ENCODE measurements at places on chromosomes 6 and 20.

- DNase-seq, result no peak
Measured at GRCh38 chr6:6057442-6058053, 50.8 kb upstream of the NRN1 start.

DNA sequence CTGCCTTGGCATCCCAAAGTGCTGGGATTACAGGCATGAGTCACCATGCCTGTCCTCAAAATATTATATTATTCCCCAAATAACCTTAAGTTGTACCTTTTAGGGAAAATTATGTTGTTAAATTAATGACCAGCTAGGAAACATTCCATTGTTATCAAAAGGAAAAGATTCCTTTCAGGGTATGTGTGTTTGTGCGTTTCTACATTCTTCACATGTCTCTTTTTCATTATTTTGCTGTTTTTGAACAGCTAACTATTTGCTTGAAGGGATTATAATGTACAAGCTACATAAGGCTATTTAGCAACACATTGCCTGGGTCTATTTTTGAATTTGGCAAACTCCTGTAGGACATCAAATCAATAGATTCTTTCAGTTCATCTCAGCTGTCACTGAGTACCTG lies 57.1 kb downstream of the GJA1 start:
- DNase-seq, result no peak

DNA sequence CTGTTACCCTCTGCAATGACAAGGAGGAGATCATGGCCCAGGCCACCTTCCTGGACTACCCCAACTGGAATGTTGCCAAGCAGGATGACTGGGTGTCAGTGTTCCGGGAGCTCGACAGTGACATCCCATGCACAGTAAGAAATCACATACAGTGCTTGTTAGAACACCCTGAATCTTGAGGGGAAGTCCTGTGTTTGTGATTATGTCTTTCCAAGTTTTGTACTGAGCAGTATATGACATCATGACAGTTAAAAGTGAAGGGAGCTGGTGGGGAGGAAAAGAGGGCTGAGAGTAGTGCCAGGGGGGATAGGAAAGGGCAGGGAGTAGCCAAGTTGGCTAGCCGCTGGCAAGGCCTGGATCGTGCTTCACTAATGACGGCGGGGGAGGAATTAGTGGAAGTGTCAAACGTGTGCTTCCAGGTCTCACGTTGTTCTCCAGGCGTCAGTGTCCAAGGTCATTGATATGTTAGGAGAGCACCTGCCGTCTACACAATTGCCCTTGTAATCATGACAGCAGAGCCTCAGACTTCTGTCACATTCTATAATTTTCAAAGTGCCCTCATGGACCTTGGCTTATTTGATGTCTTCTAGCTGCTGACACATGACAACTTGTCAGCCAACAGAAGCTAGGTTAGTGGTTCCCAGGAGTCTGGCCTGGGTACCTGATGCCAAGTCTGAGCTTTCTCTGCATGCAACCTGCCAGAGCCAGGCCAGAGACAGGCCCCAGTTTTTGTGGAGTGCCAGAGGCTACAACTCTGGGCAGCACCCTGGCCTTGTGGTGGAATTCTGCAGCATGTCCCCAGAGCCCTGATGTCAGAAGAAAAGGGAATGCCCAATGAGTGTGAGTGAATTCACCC lies 18.8 kb downstream of the CFAP61 start:
- DNase-seq, result no peak

DNA sequence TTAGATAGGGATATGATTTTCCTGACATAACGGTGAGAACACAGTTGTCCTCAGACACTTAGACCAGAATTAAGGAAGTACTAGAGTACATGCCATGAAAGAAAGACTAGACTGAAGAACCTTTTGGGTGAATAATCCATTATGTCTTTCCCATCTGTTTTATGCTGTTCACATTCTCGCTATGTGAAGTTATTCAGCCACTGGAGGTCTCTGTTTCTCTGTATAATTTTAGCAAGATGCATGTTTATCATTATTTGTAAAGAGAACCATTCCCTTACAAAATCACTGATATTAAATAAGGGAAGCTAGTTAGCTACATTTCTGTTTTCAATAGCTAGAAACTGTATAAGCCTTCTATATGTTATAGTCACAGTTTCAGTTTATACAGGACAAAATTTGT lies 391.9 kb downstream of the CD109 start:
- DNase-seq, result no peak

DNA sequence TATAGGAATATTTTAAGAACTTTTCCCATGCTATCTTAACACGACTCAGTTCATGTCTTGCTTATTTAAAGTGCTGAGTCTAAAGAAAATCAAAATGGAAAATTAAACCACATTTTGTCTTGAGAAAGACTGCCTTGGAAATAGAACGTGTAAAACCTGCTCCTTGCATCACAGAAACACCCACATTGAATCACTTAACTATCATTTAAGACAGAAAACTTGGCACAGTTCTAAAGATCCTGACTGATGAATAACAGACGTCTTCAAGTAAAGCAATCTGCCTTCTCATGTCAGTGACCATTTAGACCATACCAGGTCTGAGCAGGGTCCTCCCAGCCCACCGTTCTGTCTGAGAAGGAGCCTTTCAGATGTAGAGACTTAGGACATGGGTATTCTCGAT lies 7.4 kb downstream of the PERP start:
- no peak for DNase-seq

DNA sequence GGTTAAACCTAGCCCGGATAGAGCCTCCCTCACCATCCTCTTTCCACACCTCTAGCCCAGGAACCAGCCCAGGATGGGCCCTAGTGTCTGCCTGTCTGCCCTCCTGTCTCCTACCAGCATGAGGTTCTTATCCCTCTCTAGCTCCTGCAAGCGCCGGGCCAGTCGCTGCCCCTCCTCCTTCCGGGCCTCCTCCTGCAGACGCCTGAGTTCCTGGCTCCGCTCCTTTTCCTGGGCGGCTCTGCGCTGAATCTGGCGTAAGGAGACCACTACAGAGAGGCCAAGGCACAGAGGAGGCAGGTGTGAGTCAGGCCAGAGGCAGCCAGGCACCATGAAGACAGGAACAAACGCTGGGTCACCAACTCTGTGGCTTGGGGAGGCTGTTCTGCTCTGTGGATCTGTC lies 4.3 kb upstream of the PSORS1C2 start:
- no peak for DNase-seq

GRCh38 chr20:51535075-51535386 lies 7.5 kb downstream of the NFATC2 start:
- no peak for DNase-seq

- no peak for DNase-seq
Measured at GRCh38 chr6:162118706-162119105, 608.9 kb downstream of the PRKN start.

GRCh38 chr6:113626475-113626874 lies 230.7 kb upstream of the MARCKS start:
- no peak for DNase-seq

DNA sequence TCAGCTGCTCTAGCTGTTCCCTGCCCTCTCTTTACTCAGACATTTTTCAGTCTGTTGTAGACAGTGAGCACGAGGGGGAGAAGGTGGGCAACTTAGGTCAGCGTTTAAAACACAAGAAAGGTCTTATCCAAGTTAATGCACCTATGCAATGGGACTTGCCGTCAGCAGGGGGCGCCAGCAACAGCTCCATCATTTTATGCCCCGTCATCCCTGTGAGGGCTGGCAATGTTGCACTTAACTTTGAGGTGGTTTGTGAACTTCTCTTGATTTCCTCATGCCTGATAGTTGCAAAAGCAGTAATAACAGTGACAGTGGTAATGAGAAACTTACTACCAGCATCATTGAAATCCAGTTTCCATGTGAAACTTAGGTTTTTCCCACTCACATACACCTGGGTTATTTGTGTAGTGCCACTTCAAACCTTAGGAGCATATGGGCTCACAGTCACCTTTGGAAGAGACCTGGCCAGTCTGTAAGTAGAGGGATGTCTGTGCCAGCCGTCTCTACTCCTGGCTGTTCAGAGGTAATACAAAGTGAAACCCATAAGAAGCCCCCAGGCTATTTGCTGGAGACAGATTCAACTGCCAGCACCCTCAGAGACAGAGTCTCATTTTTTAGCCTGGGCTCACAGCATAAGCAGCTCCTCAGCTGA lies 44.9 kb upstream of the ID1 start:
- peak; percentile 36 for DNase-seq

DNA sequence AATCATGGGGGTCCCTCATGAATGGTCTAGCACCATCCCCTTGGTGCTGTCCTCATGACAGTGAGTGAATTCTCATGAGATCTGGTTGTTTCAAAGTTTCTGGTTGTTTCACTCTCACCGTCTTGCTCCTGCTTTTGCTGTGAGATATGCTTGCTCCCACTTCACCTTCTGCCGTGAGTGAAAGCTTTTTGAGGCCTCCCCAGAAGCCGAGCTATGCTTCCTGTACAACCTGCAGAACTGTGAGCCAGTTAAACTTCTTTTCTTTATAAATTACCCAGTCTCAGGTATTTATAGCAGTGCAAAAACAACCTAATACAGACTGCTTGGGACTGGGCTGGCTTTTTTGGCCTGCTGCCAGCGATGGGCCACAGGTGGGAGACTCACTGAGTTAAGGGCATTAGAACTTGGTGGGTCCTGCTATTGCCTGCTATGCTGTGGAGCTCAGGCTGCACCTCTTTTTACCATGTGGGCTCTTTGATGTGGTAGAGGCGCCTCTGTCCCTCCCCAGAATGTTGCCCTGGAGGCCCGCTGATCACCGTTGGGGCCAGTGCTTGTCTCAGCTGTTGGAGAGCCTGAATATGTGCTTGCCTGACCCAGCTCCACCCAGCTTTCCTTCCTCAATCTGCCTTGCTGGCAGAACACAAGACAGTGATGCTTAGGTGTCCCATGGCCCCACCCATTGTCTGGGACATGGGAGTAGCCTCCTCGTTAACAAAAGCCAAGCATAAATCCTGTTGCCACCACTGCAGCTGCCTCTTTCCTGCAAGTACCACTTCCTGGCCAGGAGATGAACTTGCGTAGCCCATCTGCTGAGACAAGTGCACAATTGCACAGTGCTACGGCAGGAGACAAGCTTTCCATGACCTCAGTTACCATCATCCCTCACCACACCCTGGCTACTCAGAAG lies 47.1 kb downstream of the IGF2R start:
- no peak for DNase-seq

DNA sequence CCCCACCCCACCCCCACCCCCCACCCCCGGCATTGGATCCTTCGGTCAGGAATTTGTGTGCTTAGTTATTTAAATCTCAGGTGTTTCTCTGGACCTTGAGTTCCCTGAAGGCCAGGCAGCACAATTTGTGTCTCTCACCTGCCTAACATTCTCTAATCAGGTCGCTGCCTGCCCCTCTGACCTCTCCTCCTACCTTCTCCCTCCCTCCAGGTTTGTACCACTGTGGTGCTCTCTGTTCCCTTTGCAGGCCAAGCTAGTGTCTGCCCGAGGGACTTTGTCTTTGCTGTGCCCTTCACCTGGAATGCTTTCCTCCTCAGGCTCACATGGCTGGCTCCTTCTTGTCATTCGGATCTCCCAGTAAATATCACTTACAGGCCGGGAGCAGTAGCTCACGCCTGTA lies 131.4 kb upstream of the SLC2A12 start:
- DNase-seq, result no peak

- DNase-seq, result no peak
Measured at GRCh38 chr6:75396005-75396800, 97.4 kb downstream of the FILIP1 start.

DNA sequence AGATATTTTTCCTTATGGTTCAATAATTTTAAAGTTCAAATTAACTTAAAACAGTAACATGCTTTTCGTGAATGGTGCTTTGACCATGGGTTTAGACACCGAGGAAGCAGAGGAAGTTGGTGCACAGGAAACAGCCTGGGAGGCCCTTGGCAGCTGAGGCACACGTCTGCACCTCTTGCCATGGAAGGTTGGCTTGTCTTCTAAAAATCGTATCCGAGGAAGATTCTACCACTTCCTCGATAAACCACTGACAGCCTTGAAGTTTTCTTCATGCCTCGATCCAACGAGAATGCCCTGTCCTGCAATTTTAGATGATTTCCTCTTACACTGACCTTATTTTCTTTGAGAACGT lies 12.2 kb downstream of the DLL1 start:
- no peak for DNase-seq

DNA sequence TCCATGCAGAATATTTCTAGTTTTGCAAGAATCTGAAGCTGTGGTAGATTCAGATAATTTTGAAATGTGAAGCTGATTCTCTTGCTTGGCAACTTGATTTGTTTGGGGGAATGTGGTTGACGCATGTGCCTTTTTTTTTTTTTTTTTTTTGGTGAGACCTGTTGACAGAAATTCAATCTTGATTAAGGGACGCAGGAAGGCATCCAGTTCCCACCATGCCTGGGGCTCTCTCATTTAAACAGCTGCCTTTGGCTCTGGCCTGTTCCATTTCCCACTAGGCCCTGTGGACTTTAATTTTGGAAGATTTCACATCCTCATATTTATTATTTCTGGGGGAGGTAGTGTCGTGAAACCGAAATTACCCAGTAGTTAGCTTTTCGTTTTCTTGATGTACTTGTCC lies 8.6 kb downstream of the TPX2 start:
- no peak for DNase-seq

GRCh38 chr6:170289951-170290295 lies 955 bp downstream of the DLL1 start:
- DNase-seq, result no peak

- no peak for DNase-seq
Measured at GRCh38 chr20:24694157-24694726, 224.8 kb downstream of the SYNDIG1 start.

GRCh38 chr6:45966797-45967196 lies 48.9 kb downstream of the CLIC5 start:
- no peak for DNase-seq

- DNase-seq, result peak; percentile 64
Measured at GRCh38 chr6:42099340-42100028, 42.9 kb downstream of the C6orf132 start.

GRCh38 chr6:56888687-56889086 lies 66.2 kb upstream of the BEND6 start:
- DNase-seq, result no peak

GRCh38 chr6:107741191-107741680 lies 82.9 kb downstream of the SCML4 start:
- no peak for DNase-seq

- no peak for DNase-seq
Measured at GRCh38 chr6:42165016-42165415, 8.1 kb upstream of the GUCA1A start.

GRCh38 chr6:151089978-151090377 lies 149.8 kb upstream of the AKAP12 start:
- peak; percentile 96 for DNase-seq

DNA sequence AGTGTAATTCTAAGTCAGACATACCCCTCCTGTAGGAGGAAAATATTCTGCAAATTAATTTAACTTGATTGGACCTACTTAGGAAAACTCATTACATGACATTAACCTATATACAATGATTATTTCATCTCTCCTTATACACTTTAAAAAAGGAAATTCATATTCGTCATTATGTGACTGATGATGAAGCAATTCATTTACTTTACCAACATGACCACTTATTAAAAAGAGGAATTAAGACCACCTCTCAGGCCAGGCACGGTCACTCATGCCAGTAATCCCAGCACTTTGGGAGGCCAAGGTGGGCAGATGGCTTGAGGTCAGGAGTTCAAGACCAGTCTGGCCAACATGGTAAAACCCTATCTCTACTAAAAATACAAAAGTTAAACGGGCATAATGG lies 11.6 kb downstream of the AKIRIN2 start:
- DNase-seq, result no peak

- DNase-seq, result no peak
Measured at GRCh38 chr6:33080127-33081089, 4.6 kb downstream of the HLA-DPB1 start.
